Activated CD8-positive, alpha-beta memory T cell treated with anti-CD3 and anti-CD28 coated beads, Interleukin-2, amount 50 U/mL, for 4 hours (primary cell): ENCODE measurements at places on chromosomes 4 and X.

DNA sequence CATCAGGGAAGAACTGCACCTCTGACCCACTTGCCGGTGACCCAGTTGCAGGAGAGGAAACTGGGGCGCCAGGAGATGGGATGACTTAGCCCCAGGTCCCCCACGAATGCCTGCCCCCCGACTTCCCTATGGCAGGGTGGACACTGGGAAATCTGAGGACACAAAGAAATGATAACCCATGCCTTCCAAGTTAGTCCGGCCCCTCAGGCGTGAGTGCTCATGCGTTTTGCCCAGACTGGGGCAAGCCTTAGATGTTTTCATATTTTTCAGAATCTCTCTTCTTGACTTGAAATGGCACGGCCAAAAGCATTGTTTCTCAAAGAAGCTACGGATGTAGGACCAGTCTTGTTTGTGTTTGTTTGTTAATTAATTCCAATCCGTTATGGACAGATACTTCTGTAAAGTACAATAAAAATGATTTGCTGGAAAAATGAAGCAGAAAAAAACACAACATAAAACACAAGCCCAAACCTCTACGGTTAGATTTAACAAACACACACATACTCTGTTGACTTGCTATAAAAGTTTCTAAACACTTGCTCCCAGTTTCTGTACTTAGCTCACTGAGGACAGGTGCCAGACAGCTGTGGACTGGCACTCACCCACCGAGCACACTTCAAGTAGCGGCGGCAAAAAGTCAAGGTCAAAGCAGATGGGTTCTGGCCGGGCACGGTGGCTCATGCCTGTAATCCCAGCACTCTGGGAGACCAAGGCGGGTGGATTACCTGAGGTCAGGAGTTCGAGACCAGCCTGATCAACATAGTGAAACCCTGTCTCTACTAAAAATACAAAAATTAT is 341.5 kb downstream of the BCOR start:
- no peak for DNase-seq

GRCh38 chr4:82704156-82704555 is 94.4 kb downstream of the SCD5 start:
- no peak for DNase-seq

DNA sequence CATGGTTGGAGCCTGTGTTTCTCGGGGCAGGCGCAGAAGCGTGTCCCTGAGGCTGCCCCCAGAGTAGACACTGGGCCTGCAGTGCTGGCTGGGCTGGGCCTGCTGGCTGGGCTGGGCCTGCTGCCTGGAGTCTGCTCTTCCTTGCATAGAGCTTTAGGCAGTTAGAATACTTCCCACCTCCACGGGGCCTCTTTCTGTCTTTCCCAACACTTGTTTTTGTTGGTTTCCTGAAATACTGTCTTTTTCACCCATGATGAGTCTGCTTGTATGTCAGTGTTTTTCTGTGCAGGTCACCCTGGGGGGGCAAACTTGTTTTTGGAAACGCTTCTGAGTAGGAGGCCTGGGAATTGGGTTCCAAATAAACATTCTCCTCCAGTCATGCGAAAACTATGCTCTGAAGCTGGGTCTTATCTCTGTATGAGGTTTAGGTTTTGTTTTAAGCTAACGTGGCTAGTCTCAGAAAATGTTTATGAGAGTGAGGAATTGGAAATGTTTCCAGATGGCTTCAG is 32.2 kb downstream of the TRMT44 start:
- DNase-seq = no peak

DNA sequence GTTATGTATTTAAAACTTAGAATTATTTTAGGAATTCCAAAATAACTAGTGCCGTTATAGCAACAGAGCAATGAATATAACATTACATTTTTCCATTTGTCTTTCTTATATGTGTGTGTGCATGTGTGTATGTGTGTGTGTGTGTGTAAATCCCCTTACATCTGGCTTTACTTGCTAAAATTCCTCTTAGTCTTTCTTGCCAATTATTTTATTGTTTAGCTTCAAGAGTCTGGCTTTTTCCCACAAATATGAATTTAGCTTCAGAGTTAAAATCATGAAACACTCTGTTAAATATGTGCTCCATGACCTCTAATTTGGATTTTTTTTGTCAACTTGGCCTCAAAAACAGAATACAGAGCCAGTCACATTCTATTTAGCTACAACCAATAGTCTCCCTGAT is 18.9 kb downstream of the FGF13 start:
- DNase-seq = no peak

DNA sequence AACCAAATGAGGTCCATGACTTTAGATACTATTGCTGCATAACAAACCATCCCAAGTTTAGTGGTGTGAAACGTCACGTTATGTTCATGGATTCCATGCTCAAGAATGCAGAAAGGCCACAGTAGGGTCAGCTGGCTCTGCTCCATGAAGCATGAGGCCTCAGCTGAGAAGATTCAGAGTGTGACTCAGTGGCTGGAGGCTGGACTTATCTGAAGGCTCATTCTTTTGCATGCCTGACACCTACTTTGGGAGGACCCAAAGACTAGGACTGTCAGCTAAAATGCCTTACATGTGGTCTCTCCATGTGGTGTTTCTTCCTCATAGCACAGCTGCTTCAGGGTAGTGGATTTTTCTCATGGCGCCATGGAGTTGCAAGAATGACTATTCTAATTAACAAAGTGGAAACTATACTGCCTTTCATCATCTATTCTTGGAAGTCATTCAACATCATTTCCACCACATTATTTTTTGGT is 11.5 kb upstream of the CCDC149 start:
- no peak for DNase-seq

DNA sequence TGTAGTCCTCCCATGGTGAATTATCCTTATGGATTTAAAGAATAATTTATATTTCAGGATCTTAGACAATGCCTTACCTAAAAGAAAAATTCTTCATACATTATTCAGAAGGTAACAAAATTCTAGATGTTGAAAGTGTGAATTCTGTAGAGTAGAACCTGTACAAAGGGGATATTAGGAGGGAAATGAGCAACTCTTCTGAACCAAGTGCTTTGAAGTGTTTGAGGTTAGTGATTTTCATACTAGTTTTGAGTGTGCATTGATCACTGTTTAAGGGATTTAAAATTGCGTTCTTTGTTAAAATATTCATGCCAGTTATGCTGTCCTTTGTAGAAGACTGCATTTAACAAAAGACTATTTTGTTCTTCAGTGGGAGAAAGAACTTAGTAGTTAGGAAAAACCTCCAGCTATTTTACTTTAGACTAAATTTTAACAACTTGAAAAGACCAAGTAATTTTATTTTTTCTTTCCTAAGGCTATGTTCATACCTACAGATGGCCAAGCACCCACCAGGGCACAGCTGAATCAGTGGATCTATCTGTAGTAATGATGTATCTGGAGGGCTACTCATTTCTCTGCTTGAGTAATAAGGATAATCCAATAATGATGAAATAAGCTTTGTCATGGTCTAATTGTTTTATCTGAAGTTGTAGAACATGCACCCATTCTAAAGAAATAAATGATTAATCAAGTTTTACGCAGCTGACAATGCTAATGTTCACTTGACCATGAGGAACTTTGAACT is 134.3 kb upstream of the RPS6KA6 start:
- no peak for DNase-seq

DNA sequence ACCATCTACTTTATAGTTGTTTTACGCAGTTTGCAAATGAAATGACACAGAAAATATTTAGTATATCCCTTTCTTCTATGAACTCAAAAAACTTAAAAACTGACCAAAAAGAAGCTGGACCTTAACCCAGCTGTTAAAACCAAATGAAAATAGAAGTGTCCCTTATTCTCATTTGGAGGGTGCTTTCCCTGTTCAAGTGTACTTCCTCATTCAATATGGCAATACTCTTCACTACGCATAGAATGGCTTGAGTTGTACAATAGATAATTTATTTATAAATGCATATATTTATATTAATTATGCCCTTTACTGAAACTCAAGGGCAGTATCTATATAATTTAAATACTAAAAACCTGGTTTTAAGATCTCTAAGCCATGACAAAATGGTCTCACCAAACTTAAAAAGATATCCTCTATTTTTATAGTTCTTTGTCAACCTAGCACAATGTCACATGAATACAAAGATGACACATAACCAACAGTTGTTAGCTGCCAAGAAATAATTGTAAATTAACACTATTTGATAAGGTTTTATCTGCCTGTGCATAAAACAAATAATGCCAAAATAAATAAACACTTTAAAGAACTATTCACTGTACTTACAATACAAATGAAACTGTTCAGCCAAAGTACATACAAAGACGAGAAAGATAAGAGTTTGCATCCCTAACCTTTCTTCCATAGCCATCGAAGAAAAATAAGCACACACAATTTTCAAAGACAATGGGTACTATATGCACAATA is 25.2 kb downstream of the YTHDC1 start:
- DNase-seq = no peak

DNA sequence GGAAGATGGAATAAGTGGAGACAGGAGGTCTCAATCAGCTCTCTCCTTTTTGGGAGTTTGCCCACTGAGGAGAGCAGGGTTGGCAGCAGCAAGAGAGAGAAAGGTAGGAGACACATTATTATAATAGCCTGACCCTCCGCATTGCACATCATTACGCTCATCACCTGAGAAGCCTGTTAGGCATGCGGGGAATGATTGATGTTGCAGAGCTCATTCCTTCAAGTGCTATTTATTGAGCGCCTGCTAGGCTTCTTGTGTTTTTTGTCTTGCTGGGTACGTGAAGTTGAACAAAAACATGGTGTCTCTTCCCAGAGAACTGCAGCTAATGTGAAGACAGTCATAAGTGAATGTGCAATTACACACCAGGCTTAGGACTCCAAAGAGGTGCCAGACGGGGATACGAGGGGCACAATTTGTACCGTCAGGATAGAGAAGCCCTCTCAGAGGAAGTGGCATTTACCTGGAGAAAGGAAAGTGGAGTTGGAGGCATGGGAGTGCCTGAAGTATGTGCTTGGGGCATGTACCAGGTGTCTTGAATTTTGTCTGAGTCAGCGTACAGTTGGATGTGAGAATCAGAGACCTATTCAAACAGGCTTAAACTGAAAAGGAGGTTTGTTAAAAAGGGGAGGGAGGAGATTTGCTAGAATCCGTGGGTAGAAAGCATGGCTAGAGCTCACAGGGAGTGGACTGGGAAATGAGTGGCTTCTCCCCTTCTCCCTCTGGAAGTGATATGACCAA is 90.2 kb upstream of the SOD3 start:
- no peak for DNase-seq

DNA sequence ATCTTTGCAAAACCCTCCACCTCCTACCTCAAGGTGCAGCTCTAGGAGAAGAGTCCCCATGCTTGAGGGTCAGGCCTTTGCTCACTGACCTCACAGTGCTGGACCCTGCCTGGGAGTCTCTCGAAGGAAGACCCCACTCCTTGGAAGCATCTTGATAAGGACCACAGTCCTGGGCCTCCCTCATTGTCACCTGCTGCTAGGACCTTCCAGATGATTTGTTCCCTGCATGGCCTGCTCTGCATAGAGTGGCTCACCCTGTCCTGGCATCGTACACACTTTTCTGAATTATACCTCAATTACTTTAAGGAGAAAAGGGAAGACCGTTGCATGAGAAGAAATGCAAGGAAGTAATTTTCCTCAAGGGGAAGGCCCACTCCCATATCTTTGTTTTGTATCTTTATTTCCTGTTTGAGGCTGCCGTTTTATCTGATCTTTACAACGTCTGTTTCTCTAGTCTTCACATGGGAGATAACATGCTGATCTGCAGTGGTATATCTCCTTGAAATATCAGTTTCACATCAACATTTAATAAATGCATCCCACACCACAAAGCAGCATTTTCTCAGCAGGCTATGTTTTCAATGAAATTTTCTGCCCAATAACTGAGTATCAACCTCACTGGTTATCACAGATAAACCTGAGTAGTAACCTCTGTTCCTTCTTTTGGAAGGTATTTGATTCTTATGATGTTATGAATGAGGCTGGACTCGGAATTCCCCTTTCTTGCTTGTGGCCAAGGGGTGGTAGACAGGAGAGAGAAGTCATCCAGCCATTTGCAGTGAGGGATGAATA is 15.0 kb upstream of the AKAP17A start:
- DNase-seq = no peak

- no peak for DNase-seq
These were observed 72.2 kb downstream of the RASGEF1B start for GRCh38 chr4:81399306-81400086.

DNA sequence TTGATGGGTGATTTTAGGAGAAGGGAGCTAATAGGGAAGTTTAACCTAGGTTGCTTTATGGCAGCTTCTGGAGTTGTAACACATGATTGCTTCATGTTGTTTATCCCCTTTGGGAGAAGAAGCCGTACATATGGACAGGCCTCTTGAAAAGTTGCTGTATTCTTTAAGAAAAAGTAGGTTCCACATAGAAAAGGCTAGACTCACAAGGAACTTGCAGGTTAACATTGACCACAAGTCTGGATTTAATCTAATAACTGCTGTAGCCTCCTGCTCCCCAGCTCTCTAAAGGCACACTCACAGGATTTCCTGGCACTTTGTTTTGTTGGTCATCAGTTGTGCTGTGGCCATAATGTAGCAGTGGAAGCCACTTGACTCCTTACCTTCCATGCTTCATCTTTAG is 19.7 kb downstream of the FNIP2 start:
- DNase-seq = no peak

DNA sequence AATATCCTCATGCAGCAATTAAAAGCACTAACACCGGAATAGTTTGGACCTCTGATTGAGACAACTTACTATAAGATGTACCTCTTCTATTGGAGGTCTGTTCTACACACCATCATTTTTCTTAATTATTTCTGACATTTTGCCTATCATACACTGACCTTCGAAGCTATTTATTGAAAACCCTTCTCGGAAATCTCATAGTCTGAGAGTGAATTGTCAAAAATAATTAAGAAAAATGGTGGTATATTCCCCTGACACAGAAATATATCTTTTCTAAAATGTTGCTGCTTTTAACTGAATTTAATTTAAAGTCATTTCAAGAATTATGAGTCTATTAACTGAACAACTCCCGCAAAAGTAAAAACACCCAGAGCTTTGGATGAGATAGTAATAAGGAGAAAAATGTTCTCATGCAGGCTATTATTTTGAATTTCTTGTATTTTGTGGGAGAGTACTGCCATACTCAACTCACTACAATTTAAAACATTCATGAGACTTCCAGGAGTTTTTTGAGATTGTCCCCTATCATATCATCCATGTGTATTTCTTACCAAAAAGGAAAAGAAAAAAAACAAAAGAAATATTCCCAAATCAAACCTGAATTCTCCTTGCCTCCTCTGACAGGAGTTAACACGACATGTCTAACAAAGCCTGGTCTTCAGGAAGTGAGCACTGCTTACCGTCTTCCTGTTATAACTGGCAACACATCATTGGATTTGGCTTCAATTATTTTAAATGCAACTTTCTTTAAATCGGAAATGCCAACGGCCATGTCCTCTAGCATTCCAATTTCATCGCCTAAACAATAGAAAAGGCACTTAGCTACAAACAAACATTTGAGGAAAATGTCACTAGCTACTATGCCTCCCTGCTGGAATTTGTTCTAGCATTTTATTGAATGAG is 485.3 kb downstream of the IL15 start:
- no peak for DNase-seq

GRCh38 chr4:106021737-106022410 is 126.6 kb downstream of the NPNT start:
- DNase-seq = no peak

- DNase-seq = no peak
These were observed 91.5 kb downstream of the COX18 start for GRCh38 chr4:72977936-72978485.

- DNase-seq = no peak
These were observed 1296.1 kb upstream of the PABPC4L start for GRCh38 chr4:135497563-135498152.
